Urinary bladder (tissue), 4 donors: ENCODE measurements at places on chromosomes 5 and 9. TPM values are rescaled to one million over a fixed set of nuclear protein-coding genes. Genes with fewer than 3 reads are reported as not detected.

The SAP30L gene
- total RNA-seq = 35.4 TPM

The HMCN2 gene
- 15.9 TPM for total RNA-seq

DNA sequence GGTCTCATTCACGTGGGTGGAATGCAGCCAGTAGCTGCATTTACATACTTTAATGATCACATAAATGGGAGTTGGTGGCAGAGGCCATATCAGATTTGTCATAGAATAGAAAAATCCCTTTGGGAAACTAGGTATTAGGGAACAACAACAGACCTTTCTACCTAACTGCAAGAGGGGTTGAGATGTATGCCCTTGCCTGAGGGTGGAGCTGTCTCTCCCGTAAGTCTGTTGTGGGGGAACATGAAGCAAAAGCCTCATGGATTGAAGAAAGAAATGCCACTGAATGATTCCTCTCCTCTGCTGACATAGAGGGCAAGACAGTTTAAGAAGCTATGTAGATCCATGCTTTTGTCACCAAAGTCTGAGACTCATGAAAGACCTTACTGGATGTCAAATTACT, 461.3 kb downstream of the SPOCK1 start:
- no peak for DNase-seq

GRCh38 chr9:78519786-78520185, 222.9 kb downstream of the PSAT1 start:
- DNase-seq = no peak

- DNase-seq = no peak
Measured at GRCh38 chr5:37999593-37999992, 159.8 kb upstream of the GDNF start.

DNA sequence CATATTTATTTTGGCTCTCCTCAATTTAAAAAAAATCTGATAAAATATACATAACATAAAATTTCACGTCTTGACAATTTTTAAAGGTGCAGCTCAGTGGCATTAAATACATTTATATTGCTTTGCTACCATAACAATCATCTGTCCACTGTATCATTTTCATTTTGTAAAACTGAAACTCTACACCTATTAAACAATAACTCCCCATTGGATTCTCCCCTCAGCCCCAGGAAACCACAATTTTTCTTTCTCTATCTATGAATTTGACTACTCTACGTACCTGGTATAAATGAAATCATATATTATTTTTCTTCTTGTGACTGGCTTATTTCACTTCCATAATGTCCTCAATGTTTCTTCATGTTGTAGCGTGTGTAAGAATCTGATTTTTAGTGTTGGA, 563.5 kb downstream of the PRR16 start:
- no peak for DNase-seq

GRCh38 chr9:800591-801150, 40.8 kb upstream of the DMRT1 start:
- DNase-seq = no peak
